ENCODE measurements at places on chromosomes 6 and 20. TPM values are rescaled to one million over a fixed set of nuclear protein-coding genes. Genes with fewer than 3 reads are reported as not detected.
A peak's percentile ranks its signal among the peaks of the same experiment; 100 is the strongest.

DNA sequence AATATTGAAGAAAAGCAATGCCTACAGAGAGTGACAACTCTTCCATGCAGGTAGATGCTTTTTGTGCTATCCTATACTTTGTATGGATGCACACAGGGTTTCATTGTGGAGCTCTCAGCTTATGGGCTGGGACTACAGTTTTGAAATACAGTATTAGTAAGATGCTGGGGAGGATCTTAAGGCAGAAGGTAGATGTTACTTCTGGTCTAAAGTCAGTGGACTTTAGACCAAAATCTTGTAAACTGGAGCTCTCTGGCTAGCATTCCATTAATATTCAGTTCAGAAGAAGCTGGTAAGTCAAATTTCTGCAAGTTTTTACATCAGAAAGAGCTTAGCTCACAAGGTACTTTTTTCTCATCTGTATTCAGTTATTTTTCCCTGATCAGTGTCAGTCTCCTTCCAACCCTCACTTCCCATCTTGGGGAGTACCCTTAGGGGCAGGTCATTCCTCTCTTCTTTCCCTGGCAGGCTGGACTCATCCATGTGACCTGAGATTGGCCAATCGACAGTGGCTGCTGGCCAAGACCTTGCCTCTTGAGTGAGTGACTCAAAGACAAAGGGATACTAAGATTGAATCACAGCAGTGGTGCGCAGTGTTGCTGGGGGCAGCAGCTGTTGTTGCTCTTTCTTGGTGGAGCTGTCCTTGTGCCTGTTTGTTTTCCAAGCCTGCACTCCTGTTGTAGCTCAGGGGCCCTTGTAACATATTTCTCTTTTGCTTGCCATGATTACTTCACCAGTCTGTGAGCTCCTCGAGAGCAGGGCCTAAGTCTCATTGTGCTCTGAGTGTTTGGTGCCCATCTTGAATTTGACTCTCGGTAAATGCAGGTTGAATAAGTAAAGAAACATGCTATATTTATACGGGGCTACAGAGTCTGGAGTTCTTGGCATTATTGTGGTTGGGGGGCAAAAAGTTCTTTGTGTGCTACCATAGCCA is 2.8 kb upstream of the PHF20 start:
- DNase-seq, result peak; percentile 82

DNA sequence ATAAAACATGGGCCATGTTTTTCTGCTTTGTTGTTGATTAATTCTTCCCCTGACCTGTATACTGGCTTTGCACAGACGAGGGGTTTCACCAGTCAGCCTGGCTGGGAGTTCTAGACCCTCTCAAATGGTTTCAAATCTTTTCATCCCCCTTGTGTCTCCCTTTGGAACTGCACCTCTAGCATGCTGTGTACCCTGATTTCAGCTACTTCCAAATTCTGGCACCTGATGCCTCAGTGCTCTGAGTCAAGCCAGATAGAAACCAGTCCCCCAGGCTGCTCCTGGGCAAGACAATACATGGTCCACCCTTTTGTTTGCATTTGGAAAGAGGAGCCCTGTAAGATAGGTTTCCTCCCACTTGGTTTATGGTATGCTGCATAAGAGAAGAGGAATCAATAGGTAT is 290.2 kb downstream of the BTBD3 start:
- DNase-seq, result peak; percentile 7

GRCh38 chr6:125804264-125804663 is 13.5 kb downstream of the NCOA7 start:
- DNase-seq, result peak; percentile 42

- no peak for DNase-seq
Observed at GRCh38 chr6:83767033-83767432, 58.1 kb upstream of the SNAP91 start.

GRCh38 chr20:14477125-14477524 is 139.7 kb upstream of the FLRT3 start:
- DNase-seq, result no peak

- peak; percentile 99 for DNase-seq
Observed at GRCh38 chr6:111873178-111874024, at the start of gene FYN. Gene FYN (minus strand): TSS chr6:111873452. CDS start chr6:111720051, 153,401 bp downstream.

GRCh38 chr6:33380272-33380981 is 11.2 kb upstream of the KIFC1 start:
- no peak for DNase-seq

DNA sequence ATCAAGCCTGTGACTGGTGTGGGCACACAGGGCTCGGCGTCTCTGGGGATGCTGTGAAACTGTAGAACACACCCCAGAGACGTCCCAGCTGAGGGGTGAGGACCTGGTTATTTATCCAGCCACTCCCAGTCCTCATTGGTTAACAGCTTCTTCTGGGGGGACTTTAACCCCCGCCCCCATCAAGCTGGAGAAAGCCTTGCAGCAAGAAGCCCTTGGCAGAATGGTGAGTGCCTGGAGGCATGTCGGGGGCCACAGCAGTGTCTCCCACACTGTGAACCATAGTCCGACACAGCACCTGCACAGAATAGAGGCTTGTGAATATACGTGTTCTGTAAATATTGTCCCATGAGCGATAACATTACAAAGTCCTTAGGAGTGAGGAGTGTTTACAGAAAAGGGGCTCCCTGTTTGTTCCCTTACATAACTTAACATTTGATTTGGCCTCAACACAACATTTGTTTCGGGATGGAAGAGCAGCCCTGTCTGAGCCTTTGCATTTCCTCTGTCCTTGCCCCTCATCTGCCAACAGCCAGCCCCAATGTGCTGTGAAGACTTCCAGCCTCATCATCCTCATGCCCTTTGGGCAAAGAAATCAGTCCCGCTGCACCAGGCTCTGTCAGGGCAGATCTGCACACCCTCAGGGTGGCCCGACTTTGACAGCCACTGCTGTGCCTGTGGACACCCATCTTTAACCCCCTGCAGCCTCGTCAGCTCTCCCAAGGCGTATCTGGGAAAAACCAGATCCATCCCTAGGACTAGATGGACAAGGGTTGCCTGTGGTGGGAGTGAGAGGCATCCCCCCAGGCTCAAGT is 2.2 kb upstream of the RRBP1 start:
- DNase-seq, result no peak

GRCh38 chr6:90461383-90461782 is 125.5 kb downstream of the MAP3K7 start:
- no peak for DNase-seq

- no peak for DNase-seq
Observed at GRCh38 chr20:33076662-33077372, 2.6 kb upstream of the BPIFB4 start.

The C20orf141 gene
- total RNA-seq, result not detected

The CST9 gene
- not detected for total RNA-seq

The CEP43 gene
- total RNA-seq, result 21.9 TPM

The VSTM2L gene
- 0.30 TPM for total RNA-seq

The FLRT3 gene
- not detected for total RNA-seq

The AIF1 gene
- 117 TPM for total RNA-seq
